ENCODE measurements at places on chromosomes 4 and X.
A peak's percentile ranks its signal among the peaks of the same experiment; 100 is the strongest.

DNA sequence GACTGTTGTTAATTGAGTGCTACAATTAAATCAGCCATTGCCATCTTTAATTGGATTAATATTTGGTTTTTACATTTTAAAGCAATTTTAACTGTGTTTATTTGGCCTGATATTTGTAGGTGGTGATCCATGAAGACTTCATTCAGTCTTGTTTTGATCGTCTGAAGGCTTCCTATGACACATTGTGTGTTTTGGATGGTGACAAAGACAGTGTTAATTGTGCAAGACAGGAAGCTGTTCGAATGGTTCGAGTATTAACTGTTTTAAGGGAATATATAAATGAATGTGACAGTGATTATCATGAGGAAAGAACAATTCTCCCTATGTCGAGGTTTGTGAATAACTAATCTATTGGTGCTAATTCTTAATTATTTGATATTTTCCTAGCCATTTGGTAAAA is 82.6 kb downstream of the USP9X start:
- no peak for DNase-seq

GRCh38 chr4:182620111-182620980 is 296.8 kb downstream of the DCTD start:
- no peak for DNase-seq

DNA sequence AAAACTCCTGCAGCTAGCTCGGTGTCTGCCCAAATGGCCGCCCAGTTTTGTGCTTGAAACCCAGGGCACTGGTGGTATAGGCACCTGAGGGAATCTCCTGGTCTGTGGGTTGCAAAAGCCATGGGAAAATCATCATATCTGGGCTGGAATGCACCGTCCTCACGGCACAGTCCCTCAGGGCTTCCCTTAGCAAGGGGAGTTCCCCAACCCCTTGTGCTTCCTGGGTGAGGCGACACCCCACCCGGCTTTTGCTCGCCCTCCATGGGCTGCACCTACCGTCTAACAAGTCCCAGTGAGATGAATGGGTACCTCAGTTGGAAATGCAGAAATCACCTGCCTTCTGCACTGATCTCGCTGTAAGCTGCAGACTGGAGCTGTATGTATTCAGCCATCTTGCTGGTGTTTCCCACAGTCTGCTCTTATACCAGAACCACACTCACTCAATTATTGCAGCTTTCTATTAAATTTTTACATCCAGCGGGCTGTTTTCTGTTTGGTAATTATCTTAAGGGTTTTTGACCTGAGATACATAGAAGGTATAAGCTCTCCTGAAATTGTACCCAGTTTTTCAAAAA is 36.7 kb upstream of the NPNT start:
- no peak for DNase-seq

DNA sequence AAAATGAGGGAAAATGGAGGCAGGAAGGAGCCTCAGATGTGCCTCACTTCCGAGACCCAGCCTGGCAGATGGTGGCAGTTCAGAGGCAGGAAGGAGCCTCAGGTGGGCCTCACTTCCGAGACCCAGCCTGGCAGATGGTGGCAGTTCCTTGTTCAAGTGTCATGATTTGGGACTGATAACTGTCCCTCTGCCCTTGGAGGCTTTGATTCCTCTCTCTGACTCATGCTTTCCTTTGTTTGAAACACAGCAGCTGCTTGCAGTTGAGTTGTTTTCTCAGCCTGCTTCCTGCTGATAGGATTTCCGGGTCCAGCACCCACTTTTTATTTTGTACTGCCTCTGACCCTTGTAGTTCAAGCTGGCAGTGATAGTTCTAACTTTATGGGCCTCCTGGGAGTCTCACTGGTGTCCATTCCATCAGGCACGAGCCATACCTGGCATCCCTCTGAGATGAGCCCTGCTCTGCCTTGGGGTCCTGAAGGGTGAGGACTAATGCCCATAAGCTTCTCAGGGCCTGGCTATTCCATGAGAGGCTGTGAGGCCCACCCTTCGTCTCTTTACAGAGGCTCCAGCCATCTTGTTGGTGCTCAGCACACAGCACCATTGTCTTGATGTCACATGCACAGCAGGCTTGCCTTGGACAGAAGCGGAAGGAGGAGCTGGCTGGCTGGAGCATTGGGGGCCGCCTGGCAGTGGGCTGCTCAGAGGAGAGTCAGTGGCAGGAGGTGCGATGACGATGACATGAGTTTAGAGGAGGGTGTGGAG is 13.0 kb downstream of the RGS12 start:
- no peak for DNase-seq

DNA sequence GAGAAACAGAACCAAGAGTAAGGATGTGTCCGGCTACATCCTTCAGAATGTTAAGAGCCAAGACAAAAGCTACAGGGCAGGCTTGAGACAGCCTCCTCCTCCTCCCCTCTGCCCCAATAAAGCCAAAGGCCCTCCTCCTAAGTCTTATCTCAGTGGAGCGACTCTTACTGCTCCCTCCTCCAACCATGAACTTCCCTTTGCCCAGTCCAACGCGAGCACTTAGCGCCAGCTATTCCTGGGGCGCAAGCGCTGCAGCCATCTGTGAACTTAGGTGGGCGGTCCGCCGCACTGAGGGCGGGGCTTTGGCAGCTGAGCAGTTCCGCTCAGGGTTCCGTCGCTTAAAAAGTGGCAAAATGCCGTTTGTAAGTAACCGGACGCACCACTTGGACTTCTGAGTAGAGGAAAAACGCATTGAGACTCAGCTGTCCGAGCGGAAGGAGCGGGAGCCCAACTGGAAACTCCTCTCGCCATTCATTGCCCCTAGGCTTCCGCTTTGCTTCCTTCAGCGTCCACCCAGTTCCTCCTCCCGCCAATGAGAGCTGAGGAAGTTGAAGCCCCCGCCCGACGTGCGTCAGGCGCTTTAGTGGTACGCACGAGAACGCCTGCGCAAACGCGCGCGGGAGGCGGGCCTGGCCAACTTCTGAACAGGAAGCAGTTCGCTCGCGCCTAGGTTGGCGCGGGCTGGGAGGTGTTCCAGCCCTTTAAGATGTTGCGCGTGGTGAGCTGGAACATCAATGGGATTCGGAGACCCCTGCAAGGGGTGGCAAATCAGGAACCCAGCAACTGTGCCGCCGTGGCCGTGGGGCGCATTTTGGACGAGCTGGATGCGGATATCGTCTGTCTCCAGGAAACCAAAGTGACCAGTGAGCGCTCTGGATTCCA is at the start of gene APEX2:
Gene APEX2, plus strand, starts transcription at position 647 of the 882 bp plus-strand sequence. Its CDS starts 60 bp downstream, at position 707.
- peak; percentile 52 for DNase-seq

DNA sequence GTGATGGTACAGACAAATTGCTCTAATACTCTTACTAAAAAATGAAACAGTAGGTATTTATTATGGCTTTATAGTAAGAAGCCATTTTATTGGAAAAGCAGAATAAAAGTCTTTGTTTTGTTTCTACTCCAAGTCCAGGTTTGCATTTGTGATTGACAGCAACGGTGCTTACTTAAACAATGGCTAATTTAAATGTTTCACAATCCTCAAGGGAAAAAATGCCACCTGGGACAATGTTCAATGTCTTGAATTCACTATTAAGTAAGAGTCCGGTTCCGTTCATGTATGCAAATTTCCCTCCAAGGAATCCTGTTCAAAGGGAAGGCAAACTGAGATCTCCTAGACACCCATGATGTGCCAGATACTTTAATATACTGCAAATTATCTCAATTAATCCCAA is 123.6 kb downstream of the RBM47 start:
- DNase-seq, result no peak

DNA sequence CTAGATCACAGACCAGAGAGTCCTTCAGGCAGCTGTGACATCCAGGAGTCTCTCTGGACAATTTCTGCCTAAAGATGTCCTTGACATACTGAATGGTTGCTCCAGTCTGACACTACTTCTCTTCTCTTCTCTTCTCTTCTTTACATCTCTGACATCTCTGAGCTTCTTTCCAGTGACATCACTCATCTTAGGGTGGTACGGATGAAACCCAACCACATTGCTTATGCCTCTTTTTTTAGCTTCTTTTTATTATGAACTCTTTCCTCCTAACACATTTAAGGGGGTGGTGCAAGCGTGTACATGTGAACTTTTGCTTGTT is 39.4 kb upstream of the IRF2 start:
- DNase-seq, result no peak

GRCh38 chrX:50161127-50161526 is 39.7 kb downstream of the AKAP4 start:
- no peak for DNase-seq

GRCh38 chr4:82782626-82783345 is 15.8 kb downstream of the SCD5 start:
- no peak for DNase-seq

- DNase-seq, result no peak
These were observed 37.3 kb downstream of the SLIT2 start for GRCh38 chr4:20288846-20289512.

GRCh38 chrX:41334363-41335197 is 618 bp downstream of the DDX3X start:
- no peak for DNase-seq

DNA sequence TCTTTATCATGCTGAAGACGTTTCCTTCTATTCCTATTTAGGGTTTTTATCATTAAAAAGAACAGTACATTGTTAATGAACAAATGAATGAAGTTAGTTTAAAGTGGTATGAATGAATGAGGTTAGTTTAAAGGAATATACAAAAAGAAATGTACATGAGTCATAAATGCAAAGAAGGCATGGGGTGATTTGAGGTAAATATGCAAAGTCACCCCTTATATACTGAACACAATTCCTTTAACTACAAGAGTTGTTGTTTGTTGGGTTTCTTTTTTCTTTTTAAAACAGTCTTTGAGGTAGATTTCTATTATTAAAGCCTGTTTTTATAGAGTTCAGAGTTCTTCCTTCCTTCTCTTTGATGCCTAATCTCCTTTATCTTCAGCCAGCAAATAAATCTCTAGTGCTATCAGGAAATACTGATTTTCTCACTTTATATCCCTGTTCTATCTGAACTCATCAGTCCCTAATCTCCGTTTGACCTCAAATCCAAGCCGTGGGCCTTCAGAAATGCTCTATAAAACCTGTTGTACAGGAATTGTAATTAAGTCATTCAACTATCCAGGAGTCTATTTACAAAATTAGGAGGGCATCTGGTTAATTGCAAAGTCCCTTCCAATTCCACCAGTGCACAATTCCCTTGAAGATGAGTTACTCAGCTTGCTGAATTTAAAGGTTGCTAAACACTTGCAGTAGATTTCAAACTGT is 31.6 kb upstream of the ABCG2 start:
- no peak for DNase-seq

GRCh38 chr4:18022572-18023050 is 1.1 kb upstream of the LCORL start:
- DNase-seq, result no peak

DNA sequence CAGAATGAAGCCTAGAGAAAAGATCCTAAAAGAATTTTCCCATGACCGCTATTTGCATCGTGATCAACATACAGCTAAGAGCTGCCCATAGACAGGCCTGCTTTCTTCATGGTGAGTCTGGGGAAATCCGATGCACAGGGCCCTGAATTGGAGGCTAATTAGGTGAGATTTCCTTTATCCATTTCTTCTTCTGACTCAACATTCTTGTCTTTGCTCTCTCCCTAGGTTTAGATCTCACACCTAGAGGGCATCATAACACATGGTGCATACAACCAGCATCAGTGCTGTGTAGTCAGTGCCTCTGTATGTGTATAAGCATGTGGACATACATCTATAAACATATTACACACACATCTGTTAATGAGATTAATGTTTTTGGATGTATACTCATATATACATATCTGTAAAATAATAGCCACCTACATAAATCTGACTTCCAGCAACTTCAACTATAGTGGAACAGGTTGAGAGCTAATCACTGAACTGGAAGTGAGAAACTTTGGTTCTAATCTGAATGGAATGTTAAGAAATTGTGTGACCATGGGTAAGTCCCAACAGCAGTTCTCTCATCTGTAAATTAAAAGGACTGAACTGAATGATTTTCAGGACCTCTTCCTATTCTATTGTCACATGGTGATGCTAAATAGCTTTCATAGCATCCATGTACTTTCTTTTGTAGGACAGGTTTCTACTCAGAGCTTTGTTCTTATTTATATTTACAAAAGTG is 17.5 kb downstream of the GATB start:
- DNase-seq, result no peak

DNA sequence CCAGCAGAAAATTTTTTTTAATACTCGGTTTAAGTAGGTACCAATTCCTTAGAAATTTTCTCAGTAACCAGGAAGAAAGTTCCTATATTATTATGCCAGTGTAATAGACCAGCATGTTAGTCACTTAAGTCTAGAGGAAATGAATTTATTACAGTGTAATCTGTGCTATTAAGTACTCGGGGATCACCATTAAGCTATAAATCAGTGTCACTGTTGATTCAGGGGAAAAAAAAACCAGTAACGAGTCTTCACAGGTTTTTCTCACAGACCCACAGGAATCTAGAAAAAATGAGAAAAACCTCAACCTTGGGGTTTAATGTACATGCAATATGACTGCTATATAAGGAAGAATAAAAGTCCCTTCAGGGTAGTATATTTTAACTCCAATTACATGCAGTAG is 138.3 kb upstream of the IL1RAPL2 start:
- no peak for DNase-seq

- DNase-seq, result no peak
These were observed 124.4 kb downstream of the SPOCK3 start for GRCh38 chr4:167109859-167110258.

DNA sequence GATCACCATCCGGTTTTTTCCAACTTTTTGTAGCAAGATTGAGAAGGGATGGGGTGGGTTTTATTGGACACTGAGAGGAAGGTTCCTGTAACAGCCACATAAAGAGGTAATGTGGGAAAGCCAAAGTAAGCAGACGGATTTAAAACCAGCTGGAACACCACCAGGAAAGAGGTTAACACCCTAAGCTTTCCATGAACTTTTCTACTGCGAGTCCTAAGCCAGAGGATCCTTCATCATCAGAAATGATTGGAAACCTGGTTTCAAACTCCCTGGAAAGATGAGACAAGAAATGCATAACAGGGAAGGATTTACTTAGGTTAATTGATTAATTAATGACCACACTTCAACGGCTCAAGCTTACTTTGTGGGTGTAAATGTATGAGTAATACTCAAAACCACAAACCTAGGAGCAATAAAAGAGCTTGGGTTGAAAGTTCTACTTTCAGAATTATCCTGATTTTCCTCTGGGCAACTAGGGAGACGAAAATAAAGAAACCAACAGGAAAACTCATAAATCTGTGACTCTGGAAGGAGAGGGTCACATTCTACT is 91.5 kb downstream of the COX18 start:
- DNase-seq, result no peak

- no peak for DNase-seq
These were observed 173.7 kb upstream of the FAT4 start for GRCh38 chr4:125140966-125141495.

- no peak for DNase-seq
These were observed at the start of gene GPRASP2 for GRCh38 chrX:102712216-102712966. GPRASP2 (plus strand) TSS chrX:102712448; CDS start chrX:102714870, 2,422 bp downstream.

GRCh38 chr4:108751321-108751720 is 11.5 kb downstream of the ETNPPL start:
- no peak for DNase-seq

- DNase-seq, result no peak
These were observed 19.1 kb downstream of the MTNR1A start for GRCh38 chr4:186536285-186536684.
